ENCODE measurements at places on chromosomes 1 and 21.

GRCh38 chr1:87754139-87754538, 425.5 kb downstream of the LMO4 start:
- DNase-seq = no peak

- no peak for DNase-seq
These were observed 58.6 kb upstream of the ATP1A1 start for GRCh38 chr1:116314305-116314919.

DNA sequence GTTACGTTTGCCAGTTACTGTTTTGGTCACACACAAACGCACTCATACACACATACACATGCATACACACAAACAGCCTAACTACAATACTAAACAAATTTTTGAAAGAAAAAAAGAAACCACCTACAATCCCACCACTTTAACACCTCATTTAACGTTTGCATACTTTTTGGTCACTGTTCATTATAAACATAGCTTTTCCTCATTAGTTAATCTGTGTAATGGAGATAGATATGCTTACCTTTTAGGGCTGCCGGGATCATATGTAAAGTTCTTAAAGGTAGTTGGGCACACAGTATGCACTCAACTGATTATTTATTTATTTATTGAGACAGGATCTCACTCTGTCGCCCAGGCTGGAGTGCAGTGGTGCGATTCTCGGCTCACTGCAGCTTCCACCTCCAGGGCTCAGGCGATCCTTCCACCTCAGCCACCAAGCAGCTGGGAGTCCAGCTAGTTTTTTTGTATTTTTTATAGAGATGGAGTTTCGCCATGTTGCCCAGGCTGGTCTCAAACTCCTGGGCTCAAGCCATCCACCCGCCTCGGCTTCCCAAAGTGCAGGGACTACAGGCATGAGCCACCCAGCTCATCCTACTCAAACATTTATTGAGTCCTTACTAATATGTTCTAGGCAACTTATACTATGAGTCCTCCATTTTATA, 677 bp upstream of the BCL10 start:
- no peak for DNase-seq

DNA sequence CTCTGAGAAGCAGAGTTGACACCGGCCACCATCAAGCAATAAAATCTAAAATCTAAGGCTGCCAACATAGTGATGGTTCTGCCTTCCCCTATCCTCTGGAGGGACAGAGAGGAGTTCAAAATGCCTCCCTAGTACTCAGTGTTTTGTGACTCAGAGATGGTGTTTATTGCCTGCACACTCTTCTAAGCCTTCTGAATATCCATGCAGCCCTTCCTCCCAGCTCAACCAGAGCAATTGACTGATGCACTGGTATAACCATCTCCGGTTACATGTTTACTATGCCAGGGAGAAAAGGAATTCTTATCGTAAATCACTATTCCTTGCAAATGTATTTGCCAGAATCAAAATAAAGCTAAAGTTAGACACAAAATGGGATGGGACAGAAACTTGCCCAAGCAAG, 132.9 kb upstream of the RAB4A start:
- DNase-seq = no peak

GRCh38 chr1:154186177-154186576, 5.7 kb downstream of the TPM3 start:
- peak; percentile 63 for DNase-seq

GRCh38 chr1:55257958-55258357, 42.8 kb upstream of the USP24 start:
- DNase-seq = no peak

DNA sequence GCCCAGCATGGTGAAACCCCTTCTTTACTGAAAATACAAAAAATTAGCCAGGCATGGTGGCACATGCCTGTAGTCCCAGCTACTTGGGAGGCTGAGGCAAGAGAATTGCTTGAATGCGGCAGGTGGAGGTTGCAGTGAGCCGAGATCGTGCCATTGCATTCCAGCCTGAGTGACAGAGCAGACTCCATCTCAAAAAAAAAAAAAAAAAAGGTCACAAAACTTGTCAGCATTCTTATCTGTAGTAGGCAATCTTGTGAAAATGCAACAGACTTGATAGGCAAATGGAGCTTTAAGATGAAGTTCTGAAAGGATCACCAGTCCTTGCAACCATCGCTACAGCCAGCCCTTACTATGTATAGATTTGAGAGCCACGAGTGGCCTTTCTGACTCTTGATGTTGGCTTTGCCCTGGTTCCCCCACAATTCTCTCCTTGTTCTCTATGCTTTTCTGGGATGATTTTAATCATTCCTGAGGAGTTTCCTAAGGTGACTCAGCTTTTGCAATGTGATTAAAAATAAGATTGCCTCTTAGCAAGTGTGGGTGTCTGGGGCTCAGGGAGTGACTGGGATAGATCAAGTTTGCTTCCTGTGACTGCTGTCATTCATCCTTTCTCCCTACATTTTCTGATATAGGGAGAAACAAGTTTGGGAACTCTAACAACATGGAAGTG, 7.1 kb upstream of the MAP1LC3C start:
- DNase-seq = no peak

DNA sequence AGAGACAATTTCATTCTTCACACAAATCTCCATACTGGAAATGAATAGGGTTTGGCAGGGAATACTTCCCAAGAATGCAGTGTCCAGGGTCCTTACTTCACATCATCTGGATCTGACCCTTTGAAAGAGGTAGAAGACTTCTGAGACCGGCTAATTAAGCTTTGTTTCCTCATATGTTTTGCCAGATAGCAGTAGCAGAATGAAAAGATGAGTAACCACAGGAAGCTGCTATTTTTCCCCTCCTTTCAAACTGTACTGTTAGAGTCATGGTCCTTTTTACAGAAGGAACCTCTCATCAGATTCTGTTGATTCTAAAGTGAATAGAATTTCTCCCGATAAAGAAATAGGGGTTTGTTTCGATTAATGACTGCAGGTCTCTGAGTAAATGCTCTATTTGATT, 1.4 kb upstream of the OLFML3 start:
- no peak for DNase-seq

DNA sequence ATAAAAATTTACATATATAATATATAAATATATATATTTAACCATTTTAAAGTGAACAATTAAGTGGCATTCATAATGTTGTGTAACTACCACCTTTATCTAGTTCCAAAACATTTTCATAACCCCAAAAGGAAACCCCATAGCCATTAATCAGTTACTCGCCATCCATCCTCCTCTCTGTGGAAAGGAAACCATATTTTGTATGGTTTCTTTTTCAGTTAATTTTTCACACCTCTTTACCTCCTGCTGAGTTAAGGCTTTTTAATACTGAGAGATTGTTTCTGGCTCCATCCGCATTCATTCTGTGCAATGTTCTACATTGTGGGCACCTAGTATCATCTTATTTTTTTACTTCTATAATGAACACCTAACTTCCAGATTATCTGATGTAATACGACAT, 512.1 kb downstream of the LMO4 start:
- no peak for DNase-seq

DNA sequence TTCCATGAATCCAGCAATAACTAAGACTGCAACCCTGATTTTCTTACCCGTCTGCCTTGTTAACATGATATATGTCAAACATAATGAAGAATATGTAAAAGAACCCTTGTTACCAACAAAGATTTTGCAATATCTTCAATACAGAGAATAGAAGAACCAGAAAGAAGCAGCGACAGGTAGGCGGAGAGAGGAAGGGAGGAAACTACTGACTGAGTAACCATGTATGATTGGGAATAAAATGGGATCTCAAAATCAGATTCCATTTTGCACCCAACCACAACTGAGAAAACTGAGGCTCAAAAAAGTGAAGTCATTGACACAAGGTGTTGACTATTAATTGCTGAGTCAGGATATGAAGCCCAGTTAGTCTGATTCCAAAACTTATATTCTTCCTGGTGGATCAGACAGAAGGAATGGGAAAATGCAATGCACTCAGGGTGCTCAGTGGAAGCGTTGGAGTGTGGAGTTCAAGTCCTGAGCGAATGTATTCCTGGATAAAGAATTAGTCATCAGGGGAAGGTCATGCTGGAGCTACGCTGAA, 293.3 kb upstream of the GREM2 start:
- no peak for DNase-seq

- peak; percentile 83 for DNase-seq
These were observed 1.0 kb upstream of the PIGV start for GRCh38 chr1:26786437-26787380.

- DNase-seq = peak; percentile 84
These were observed 728 bp downstream of the OTUD7B start for GRCh38 chr1:150009604-150010392.

DNA sequence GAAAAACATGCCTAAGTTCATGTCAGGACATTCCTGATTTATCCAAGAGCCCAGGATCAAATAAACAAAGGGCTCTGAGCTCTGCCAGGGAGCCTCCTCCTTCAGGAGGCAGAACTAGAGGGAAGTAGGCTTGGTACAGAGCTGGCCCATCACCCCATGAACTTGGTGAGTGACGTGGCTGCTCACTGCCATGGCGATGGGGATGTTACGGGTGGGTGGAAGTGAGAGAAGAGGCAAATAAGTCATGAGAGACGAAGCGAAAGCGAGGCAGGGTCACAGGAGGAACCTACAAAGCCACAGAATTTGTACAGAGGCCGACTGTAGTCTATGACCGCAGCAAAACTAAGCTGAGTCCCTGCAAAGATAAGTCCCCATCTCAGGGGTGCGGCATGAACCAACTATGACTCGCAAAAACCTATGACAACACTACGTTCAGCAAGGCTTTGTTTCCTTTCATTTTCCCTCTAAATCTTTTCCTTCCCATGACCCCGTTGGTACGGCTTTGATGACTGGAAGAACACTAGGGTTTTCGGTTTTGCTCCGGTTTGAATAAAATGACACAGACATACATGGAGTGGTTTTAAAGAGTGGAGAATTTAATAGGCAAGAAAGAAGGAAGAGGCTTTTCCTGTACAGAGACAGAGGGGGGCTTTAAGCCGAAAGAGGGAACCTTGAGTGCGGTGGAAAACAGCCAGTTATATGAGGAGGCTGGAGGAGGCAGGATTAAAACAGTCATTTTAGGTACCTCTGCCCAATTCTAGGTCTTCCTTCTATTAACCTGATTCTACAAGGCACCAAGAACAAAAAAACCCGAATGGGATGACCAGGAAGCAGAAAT, 74.1 kb downstream of the CD46 start:
- no peak for DNase-seq

- DNase-seq = no peak
These were observed 138.2 kb downstream of the ZNF326 start for GRCh38 chr1:90133133-90133532.

GRCh38 chr1:153967107-153967999, at the start of gene CREB3L4:
TSS of gene CREB3L4 (plus strand) at chr1:153967902. CDS start at chr1:153968526, 624 bp downstream.
- peak; percentile 95 for DNase-seq

DNA sequence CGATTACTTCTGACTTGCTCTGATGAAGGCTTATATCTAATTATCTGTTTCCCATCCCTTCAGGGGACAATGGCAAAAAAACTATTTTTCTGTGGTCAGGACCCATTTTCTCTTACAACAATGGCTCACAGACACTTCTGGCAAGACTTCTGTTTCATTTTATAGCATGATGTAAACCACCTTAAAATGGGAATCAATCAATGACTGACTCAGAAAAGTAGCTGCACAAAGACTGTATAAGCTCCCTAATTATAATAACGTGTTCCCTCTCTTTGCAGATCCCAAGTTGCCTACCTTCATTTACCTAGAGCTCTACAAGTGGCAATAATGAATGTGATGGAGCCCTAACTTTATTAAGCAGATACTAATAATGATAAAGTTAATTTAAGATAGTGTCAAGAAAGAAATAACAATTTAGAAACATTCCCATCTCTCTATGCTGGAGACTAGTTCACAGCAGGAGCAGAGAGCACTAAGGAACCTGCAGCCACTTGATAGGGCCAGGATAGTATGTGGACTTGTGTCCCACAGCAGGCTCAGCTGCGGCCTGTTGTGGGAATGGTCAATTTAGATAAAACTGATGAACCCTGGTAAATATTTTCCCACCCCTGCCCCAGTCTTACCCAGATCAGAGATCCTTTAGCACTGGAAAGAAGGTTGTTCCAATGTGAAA, 538 bp downstream of the GBP2 start:
- no peak for DNase-seq

- DNase-seq = no peak
These were observed 20.6 kb upstream of the KIF26B start for GRCh38 chr1:245133995-245134715.

GRCh38 chr1:92478393-92478792, 8.3 kb downstream of the GFI1 start:
- no peak for DNase-seq

DNA sequence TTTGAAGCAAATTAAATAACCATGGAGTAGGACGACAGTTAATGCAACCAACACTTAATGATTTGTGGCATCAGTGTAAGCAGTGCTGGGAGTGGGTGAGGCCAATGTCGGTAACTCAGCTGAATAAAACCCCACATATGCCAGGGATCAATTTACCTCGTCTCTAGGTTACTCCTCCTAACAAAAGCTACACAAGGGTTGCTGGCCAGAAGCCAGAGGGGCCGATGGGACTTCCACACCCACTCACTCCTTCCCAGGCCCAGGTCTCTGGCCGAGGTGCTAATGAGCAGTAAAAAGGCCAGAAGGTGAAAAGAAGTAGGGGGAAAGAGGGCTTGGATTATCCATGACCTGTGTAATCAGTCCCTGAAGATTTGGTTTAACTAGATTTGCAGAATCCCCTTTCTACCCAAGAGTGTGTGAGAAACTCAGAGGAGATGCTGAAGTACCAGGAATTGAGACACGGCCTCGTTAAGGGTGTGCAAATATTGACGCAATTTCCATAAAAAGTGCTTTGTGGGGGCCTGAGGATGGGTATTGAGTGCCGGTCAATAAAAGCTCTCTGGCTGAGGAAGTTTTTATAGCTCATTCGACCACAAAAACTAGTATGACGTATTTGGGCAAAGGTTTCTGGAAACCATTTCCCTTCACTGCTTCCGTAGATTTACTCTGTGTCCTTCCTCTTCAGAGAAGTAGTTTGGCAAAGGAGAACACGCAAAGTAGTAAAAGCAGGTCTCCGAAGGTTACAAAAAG, 145.5 kb downstream of the TBX15 start:
- DNase-seq = peak; percentile 75

DNA sequence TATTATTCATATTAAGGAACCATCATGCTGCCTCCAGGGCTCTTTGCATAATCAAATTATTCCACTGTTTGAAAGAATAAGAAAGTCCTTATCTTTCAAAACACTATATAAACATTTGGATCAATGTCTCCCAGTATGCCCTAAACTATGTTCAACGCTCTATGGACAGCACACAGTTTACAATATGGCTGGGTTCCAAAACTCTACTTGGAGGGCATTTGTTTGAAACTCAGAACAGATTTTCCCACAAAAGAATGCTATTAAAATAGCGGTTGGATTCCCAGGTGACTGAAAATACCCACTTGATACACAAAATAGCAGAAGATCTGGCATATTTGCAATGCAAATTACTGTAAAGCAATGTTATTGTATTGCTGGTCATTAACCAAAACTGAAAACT, 3.2 kb downstream of the HAO2 start:
- DNase-seq = no peak

GRCh38 chr1:153770797-153771196, 4.4 kb upstream of the SLC27A3 start:
- no peak for DNase-seq

GRCh38 chr1:235648954-235649367, 623 bp downstream of the GNG4 start:
- peak; percentile 93 for DNase-seq
